ENCODE measurements at places on chromosomes 2 and 18.

- peak overlapping the region; percentile 64 for H3K4me3 ChIP-seq
- peak overlapping the region; percentile 6 for H3K27ac ChIP-seq
- H3K27me3 ChIP-seq, result no peaks in the 10 kb centered on the region
- H3K4me1 ChIP-seq, result peaks cover 5% of the 10 kb centered on the region
Observed at GRCh38 chr2:191018643-191019119, 4.7 kb upstream of the STAT1 start.

DNA sequence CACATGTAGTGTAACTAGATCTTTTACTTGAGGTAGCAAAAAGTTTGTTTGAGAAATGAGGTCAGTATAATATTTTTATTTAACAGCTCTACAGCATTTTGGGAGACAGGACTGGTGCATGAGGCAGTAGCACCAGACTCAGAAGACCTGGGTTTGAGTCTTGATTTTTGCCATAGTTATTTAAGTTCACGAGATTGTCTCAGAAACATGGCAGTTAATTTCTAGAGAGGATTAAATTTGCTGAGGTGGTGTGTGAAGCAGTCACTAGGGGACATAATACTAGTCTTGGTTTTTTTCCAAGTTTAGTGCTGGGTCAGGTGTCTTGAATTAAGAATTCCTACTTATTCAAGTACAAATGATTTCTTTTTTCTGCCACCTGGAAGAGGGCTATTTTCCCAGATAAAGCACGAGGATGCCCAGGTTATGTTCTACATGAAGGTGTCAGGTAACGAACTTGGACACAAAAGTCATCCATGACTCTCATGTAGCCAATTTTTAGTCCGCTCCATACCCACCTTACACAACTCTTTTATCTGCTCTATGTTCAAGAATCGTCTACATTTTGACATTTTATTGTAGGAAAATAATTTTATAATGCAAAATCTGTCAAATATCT lies 1.4 kb downstream of the MARCHF7 start:
- H3K4me3 ChIP-seq, result peak overlapping the region; percentile 100
- peaks cover 63% of the 10 kb centered on the region for H3K4me1 ChIP-seq
- H3K27me3 ChIP-seq, result no peaks in the 10 kb centered on the region
- peak overlapping the region; percentile 100 for H3K27ac ChIP-seq
- peaks cover 37% of the 10 kb centered on the region for H3K36me3 ChIP-seq

DNA sequence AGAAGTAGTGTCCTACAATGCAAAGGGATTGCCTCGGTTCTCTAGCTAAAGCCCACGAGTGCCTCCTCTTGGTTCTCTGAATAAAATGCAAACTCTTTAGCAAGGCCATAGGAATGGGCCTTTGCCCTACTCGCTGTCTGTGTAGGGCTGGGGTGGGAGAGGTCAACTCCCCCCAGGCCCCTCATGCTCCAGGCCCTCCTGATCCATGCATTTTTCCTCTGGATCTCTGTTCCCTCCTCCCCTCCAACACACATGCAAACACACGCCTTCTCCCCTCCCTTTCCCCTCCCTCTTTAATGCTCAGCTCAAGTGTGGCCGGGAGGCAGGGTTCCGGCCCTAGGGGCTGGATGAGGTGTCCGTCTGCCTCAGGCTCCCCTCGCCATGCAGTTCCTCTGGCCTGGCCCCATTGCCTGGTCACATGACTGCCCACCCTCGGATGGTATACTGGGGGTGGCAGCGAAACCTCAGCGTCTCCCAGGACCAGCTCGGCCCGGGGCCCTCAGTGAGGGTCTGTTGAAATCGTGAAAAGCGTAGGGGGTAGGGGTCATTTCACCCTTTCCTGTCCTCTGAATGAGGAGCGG lies 14.9 kb upstream of the KLF11 start:
- H3K4me3 ChIP-seq, result peak overlapping the region; percentile 73
- no peak for DNase-seq
- H3K27ac ChIP-seq, result peak overlapping the region; percentile 85
- peaks cover 4% of the 10 kb centered on the region for H3K36me3 ChIP-seq
- peaks cover 24% of the 10 kb centered on the region for H3K4me1 ChIP-seq

- H3K4me1 ChIP-seq, result peaks cover 5% of the 10 kb centered on the region
- no peak overlapping the region for H3K4me3 ChIP-seq
- no peak overlapping the region for H3K27ac ChIP-seq
- DNase-seq, result no peak
Observed at GRCh38 chr2:39027421-39027820, 93.4 kb downstream of the SOS1 start.

- peaks cover 40% of the 10 kb centered on the region for H3K27me3 ChIP-seq
- no peak overlapping the region for H3K27ac ChIP-seq
- no peak for DNase-seq
- H3K4me3 ChIP-seq, result no peak overlapping the region
Observed at GRCh38 chr18:37544217-37544616, 21.4 kb downstream of the CELF4 start.

GRCh38 chr2:27320958-27321543 lies 1.8 kb downstream of the MPV17 start:
- H3K36me3 ChIP-seq, result peaks cover 16% of the 10 kb centered on the region
- H3K27ac ChIP-seq, result no peak overlapping the region
- no peaks in the 10 kb centered on the region for H3K27me3 ChIP-seq
- DNase-seq, result no peak
- H3K4me3 ChIP-seq, result no peak overlapping the region
- peaks cover 30% of the 10 kb centered on the region for H3K4me1 ChIP-seq

GRCh38 chr2:25174192-25174861 lies 5.9 kb upstream of the POMC start:
- H3K27me3 ChIP-seq, result peaks cover 84% of the 10 kb centered on the region
- H3K36me3 ChIP-seq, result no peaks in the 10 kb centered on the region
- H3K27ac ChIP-seq, result no peak overlapping the region
- no peaks in the 10 kb centered on the region for H3K4me1 ChIP-seq
- no peak for DNase-seq

DNA sequence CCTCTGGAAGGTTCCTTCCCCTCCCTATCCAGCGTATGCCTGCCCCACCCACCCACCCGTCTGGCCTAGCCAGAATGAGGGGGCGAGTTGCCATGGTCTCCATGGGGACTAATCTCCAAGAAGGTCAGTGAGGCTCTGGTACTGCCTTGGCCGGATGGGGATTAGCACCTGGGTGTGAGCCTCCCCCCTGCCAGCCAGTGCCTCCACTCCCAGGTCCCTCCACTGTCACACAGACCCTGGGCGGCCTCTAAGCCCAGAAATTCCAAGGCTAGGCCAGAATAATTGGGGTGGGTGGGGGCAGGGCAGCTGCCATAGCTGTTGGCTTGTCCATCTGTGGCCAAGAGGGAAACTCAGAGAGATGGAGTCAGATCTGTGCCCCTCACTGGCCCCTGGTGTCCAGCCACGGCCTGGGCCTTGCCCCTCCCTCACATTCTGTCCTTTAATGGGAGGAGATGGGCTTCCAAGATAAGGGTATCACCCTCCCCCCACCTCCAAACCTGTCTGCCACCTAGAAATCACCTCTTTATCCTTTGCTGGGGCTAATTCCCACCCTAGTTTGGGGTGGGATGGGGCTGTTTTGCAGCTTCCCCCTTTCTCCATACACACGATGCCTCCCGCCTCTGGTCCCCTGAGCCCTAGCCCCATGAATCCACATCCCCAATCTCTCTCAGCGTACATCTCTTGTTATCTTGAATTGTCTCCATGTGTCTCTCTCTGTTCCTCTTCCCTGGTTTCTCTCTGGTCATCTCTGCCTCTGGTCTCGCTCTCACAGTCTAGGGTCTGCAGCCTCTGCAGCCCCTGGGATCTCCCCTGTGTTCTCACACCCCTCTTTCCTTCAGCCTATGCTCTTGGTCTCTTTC lies 6.0 kb upstream of the CRYBA2 start:
- H3K36me3 ChIP-seq, result peaks cover 4% of the 10 kb centered on the region
- no peak for DNase-seq
- no peak overlapping the region for H3K4me3 ChIP-seq
- peaks cover 18% of the 10 kb centered on the region for H3K4me1 ChIP-seq
- H3K27me3 ChIP-seq, result peaks cover 92% of the 10 kb centered on the region

DNA sequence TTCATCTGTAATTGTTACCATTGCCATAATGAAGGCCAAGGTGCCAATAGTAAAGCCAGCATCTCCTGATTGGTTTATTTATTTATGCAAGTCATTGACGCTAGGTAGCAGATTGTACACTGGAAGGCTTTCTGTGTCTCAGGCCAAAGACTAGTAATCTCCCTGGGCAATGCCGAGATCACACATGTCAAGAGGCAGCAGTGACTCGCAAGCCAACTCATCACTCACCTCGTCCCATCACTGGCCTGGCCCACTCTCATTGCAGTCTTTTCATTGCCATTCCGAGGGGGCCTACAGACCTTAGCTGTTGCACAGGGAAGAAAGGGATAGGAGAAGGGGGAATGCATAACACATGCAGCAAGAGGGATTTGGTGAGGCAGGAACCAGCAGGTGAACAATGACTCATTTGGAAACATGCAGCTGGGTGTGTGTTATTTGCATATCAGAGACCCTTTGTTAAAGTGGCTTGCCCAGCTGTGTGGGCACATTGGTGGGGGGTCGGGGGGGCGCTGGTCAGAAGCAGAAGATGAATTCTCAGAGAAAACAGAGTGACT lies 448.7 kb upstream of the HNRNPA3 start:
- no peak overlapping the region for H3K27ac ChIP-seq
- H3K4me3 ChIP-seq, result no peak overlapping the region
- H3K27me3 ChIP-seq, result peaks cover 68% of the 10 kb centered on the region
- peaks cover 5% of the 10 kb centered on the region for H3K4me1 ChIP-seq

- no peak overlapping the region for H3K4me3 ChIP-seq
- no peaks in the 10 kb centered on the region for H3K27me3 ChIP-seq
- H3K4me1 ChIP-seq, result no peaks in the 10 kb centered on the region
- no peak overlapping the region for H3K27ac ChIP-seq
- no peak for DNase-seq
Observed at GRCh38 chr18:75090336-75090735, 118.6 kb downstream of the PTGR3 start.

GRCh38 chr2:157932480-157933159 lies 56.5 kb upstream of the ACVR1 start:
- no peaks in the 10 kb centered on the region for H3K36me3 ChIP-seq
- DNase-seq, result no peak
- H3K27ac ChIP-seq, result no peak overlapping the region
- H3K4me3 ChIP-seq, result no peak overlapping the region
- H3K27me3 ChIP-seq, result peaks cover 15% of the 10 kb centered on the region
- H3K4me1 ChIP-seq, result no peaks in the 10 kb centered on the region

DNA sequence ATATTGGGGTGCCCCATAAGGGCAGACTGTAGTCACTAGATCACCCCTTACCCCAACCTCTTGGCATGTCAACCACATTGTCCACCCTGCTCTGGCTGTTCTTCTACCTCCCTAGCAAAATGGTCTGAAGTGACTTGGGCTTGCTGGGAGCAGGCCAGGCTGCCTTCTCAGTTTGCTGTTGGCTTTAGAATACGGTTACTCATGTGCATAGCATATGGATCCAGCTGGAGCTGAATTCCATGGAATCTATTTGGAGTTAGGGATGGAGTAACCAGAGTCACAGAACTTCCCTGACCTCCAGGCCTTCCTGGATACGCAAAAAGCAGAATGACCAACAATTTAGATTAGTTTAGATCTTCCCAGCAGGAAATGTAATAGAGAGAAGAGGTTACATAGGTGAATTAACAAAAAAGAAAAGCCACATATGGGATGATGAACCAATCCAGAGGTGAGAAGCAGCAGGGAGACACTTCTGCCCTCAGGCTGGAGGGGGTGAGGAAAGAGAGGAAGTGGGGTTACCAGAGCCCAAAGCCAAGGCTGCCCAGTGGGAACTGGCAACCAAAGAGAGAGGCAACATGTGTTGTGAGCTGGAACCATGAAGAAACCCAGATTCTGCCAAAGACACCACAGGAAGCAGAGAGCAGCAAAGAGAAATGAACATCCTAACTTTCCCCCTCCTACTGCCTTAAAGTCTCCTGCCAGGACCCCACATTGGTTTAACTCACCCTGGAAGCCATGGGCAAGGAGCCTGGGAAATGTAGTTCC lies 26.1 kb downstream of the PKDCC start:
- H3K4me3 ChIP-seq, result no peak overlapping the region
- no peak overlapping the region for H3K27ac ChIP-seq
- H3K27me3 ChIP-seq, result peaks cover 62% of the 10 kb centered on the region
- no peak for DNase-seq
- H3K4me1 ChIP-seq, result no peaks in the 10 kb centered on the region

GRCh38 chr18:48892146-48892855 lies 58.5 kb downstream of the SMAD7 start:
- peaks cover 3% of the 10 kb centered on the region for H3K36me3 ChIP-seq
- H3K27ac ChIP-seq, result no peak overlapping the region
- H3K4me3 ChIP-seq, result no peak overlapping the region
- no peaks in the 10 kb centered on the region for H3K27me3 ChIP-seq
- H3K4me1 ChIP-seq, result peaks cover 25% of the 10 kb centered on the region

GRCh38 chr2:41963661-41964525 lies 83.9 kb upstream of the PKDCC start:
- H3K4me3 ChIP-seq, result no peak overlapping the region
- no peaks in the 10 kb centered on the region for H3K36me3 ChIP-seq

DNA sequence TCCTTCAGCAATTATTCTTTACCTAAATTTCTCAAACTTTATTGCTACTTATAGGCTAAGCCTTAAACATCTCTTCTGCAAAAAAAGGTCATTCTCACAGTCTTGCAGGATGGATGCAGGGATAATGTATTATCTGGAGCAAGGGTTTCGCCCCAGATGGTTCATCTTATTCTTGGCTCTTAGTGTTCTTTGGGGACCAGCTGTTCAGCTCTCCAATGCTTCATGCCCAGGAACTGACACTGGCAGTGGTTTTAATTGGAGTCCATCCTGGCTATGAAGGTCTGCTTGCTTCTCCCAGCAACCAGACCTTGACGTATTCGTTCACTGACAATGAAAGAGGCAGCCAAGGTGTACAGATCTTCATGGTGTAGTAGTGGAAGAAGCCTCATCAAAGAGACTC lies 331.9 kb downstream of the SLC8A1 start:
- DNase-seq, result no peak
- H3K27me3 ChIP-seq, result no peaks in the 10 kb centered on the region
- H3K4me3 ChIP-seq, result no peak overlapping the region
- H3K4me1 ChIP-seq, result no peaks in the 10 kb centered on the region
- no peak overlapping the region for H3K27ac ChIP-seq

DNA sequence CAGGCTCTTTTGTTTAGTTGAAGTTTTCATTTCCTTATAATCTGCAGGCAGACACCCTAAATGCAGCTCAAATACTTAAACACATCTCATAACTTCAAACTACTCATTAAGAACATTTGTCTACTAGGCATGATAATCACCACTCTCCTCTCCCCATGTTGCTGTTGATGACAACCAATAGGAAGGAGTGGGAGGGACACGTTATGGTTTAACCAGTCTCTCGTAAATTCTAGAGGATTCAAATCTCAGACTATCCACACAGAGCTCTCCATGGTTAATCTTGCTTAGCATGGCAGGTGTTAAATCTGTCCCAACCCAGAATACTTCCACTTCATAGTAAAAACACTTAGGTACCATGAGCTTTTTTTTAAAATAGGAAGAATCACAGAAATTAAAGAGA lies 127.4 kb upstream of the AQP4 start:
- no peaks in the 10 kb centered on the region for H3K4me1 ChIP-seq
- DNase-seq, result no peak
- no peak overlapping the region for H3K4me3 ChIP-seq
